ENCODE measurements at places on chromosomes 2 and 18.

GRCh38 chr2:239273280-239274234 lies 127.3 kb downstream of the HDAC4 start:
- no peak for DNase-seq

- DNase-seq, result no peak
Measured at GRCh38 chr2:107822302-107822701, 4.4 kb upstream of the RGPD4 start.

DNA sequence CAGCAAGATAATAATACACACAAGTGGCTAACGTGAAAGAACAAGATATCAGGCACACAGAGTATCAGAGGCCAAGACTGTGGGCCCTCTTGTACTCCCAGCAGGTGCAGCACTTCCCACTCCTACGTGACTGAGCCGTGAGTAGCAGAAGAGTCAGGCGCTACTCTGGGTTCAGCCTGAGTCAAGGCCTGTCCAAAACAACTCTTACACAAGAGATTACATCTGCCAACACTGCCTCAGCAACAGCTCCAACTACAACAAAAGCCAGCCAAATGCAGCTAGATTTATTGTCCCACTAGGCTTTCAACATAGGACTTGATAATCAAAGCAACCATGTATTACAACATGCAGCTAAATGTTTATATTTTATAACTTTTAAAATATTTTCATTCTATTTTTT lies 56.2 kb downstream of the ITSN2 start:
- DNase-seq, result no peak

DNA sequence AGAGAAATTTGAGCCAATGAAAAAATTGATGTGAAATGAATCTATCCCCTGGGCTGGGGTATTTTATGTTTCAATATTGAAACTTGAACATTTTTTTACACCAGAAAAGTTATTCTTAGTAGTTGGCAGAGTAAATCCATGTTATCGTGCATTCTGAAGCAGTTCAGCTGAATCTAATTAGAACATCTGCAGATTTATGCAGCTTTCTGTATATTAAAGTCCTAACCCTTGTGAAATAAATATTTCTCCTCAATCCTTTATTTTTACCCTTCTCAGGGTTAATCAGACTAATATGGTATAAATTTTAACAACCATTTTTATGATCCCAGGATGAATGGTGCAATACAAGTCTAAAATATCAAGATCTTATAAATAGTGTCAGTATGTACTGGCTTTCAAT lies 69.5 kb downstream of the CDH20 start:
- DNase-seq, result no peak

GRCh38 chr2:71003966-71004755 lies 9.5 kb upstream of the TEX261 start:
- DNase-seq, result no peak

GRCh38 chr2:53275743-53276142 lies 491.9 kb upstream of the CHAC2 start:
- DNase-seq, result no peak

DNA sequence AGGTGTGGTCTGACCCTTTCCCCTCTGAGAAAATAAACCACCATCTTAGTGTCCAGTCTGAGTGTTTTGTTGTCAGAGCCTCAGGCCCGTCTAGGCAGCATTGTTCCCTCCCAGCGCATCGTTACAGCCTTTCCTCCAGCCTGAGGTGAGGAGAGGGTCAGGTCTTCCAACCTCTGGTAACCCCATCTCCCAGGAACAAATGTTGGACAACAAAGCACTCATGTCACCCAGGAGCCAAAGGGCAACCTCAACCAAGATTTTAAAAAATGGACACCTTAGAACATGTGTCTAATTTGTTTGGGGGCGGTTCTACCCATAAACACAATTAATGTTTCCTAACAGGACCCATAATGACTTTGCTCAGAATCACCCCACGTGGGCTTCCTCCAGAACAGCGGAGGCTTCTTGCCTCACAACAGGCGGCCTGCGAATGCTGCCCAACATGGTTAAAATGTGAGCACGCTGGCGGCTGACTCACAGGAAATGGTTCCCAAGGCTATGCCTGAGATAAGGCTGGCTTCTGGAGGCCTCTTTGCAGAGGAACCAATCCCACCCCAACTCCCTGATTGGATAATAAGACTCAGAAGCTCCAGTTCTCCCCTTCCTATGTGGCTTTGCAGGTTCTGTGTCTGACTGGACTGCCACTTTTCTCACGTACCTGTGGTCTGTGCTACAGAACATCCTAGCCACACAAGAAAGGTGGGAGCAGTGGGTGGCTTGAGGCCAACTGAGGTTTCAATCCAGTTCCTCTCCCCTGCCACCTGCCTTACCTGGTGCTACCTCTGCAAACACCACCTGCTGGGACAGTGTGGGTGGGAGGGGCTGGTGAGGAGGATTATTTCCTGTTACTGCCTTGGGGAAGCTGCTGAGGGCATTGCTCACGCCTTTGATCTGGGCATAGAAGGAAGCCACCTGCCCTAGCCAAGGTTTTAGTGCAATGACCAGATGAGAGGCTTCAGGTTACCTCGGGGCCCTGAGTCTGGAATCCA lies 108.8 kb downstream of the B3GNT2 start:
- peak; percentile 23 for DNase-seq

DNA sequence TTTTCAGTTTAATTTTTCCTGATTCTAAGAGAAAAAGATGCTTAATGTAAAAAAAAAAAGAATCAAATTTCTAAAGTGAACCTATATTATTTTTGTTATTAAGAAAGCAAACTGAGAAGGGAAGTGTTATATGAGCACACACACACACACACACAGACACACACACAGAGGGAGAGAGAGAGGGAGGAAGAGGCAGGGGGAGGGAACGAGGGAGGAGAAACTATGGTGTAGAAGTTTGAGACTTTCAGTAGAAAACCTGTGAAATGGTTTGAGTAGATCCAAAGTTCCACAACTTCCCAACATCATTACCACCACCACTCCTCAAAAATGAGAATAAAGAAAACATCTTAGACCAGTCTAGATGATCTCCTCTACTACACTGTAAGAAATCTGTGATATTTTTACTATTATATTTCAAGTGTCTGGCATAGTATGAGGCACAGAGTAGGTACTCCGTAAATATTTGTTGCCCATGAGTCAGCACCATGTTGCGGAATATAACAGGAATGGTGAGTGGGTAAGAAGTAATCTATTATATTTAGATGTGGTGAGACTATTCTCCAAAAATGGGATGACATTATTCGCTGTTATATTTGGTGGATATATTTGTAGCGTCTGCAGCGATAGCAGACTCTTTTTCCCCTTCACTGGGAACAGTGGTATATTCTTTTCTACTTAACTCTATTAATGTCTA lies 149.4 kb upstream of the DNMT3A start:
- no peak for DNase-seq

DNA sequence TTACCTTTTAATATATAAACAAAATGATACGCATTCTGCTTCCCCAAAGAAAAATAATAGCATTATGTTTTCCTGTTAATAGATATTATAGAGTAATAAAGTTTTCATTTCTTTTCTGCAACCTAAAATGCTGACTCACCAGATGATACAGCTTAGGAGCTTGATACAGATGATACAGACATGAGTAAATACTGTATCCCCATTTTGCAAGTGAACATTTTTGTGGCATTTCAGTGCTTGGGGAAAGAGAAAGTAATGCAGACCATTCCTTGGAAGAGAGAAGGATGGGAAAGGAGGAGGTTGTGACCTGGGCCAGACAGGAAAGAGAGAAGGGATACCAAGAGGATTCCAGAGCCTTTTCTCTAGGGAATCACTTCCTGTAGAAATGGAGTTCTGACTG lies 97.5 kb upstream of the FSHR start:
- no peak for DNase-seq

- DNase-seq, result no peak
Measured at GRCh38 chr2:46924608-46925007, 9.0 kb upstream of the MCFD2 start.

- DNase-seq, result no peak
Measured at GRCh38 chr2:41966431-41966893, 81.4 kb upstream of the PKDCC start.

DNA sequence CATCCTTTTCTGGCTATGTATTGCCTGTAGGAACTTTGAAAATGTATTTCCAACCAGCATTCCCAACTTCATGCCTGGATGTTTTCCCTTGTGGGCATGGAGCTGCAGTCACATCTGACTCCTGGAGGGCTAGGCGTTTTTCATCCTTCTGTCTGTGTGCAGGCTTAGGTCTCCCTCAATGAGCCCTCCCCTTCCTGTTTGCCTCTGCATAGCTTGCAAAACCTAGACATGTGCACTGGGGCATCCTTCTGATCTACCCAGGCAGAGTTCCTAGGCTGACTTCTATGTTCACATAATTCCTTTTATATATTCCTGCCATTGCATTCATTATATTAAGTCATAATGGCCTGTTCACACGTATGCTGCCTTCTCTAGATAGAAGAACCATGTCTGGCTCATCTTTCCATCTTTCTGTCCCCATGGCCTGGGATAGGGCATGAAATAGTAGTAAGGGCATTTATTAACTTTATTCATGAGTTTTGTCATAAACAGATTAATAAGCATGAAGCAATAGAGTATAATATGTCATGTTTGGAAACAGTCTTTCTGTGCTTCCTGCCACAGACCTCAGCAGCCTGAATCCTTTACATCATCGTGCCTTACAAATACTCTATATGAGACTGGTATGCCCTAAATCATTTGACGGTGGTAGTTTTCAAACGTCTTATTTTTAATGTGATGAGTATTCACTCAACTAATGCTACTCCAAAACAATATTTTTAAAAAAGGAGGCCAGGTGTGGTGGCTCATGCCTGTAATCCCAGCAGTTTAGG lies 195.6 kb downstream of the TGIF1 start:
- no peak for DNase-seq

DNA sequence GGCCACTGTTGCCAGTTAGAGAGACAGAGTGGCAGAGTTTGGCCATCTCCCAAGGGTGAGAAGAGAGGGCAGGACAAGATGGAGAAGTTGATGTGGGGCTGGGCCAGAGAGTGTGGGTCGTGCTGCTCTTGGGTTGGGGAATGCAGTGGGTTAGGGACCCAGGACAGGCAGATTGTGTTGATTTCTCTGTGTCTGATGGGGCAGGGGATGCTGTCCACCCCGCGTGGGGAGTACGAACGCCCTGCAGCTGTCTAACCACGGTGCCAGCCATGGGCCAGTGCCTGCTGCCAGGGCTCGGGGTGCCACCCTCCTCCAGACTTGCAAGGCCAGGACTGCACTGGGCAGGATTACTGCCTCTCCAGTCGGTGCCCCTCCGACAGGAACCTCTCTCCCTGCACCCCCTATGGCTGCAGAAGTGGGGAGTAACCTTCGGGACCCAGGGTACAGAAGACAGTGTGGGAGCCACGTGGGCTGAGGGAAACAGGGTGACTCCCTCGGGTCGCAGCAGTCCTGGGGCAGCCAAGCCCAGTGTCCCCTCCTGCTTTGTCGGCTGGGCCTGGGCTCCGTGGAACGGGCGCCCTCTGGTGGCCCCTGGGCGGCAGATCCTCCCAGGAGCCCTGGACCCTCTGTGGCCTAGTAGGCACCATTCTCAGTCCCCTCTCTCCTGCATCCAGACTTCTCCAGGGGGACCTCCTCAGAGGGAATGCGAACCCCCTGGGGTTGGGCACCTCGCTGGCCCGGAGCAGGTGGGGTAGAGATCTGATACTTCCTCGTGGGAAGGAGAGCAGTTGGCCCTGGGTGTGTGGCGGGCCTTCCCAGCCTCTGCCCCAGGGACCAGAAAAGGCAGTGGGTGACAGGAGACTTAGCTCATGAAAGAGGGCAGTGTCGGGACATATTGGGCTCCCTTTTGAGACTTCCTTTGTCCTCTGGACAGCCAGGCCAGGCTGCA lies 2.7 kb downstream of the GPC1 start:
- DNase-seq, result peak; percentile 64

GRCh38 chr2:138294451-138294850 lies 207.1 kb upstream of the SPOPL start:
- no peak for DNase-seq

DNA sequence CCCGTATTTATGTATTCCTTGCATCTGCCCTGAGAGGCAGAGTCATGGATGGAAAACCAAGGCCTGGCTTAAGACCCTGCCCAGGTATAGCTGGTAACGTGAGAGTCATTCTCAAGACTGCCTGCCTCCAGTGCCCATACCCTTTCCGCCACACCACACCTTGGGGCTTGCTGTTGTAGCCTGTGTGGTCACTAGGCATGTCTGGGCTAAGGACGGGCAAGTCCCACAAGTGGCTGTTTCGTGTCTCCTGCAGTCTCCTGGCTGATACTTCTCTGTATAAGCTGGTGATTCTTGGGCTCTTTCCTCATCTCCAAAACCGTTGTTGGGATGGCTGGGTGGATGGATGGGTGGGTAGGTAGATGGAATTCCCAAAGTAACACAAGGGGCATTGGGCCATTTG lies 269.8 kb downstream of the KLHL29 start:
- no peak for DNase-seq

DNA sequence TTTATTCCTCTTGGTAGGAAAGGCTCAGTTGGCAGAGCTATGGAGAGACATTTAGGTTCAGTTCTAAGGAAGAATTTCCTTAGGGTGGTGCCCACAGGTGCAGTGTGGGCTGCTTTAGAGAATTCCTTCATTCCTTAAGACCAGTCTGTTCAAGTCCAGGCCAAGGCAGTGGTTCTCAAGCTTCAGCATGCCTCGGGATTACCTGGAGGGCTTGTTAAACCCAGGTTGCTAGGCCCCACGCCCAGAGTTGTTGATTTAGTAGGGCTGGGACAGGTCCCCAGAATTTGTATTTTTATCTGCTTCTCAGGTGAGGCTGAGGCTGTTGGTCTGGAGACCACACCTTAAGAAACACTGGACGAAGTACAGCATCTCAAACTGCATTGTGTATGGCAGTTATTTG lies 68.9 kb downstream of the CERS6 start:
- DNase-seq, result no peak

Data from activated CD8-positive, alpha-beta memory T cell treated with anti-CD3 and anti-CD28 coated beads for 1 hour (primary cell).